HepG2 (cell line): ENCODE measurements at places on chromosomes 5 and 9. TPM values are rescaled to one million over a fixed set of nuclear protein-coding genes. Genes with fewer than 3 reads are reported as not detected.

DNA sequence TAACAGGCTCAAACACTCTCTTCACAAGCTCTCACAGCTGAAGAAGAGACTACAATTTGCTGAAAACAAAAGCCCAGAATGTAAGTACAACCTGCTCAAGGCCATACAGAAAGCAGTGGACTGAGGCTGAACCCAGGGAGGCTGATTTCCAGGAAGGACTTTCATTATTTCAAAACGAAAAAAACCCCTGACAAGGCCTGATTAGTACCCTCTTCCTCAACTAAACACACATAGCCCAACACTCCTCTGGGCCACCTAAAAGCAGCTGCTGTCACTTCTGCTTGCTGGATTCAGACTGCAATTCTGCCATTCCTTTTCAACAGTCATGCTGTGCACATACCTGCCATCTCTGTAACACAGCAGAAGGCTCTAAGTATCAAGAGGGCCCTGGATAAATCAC, 18.2 kb downstream of the NRG2 start:
- no peaks in the 10 kb centered on the region; the same call in 1 of the 2 replicates for H3K27me3 ChIP-seq
- H3K27ac ChIP-seq: no peak overlapping the region
- no peak overlapping the region for H3K4me3 ChIP-seq
- no peaks in the 10 kb centered on the region for H3K36me3 ChIP-seq

DNA sequence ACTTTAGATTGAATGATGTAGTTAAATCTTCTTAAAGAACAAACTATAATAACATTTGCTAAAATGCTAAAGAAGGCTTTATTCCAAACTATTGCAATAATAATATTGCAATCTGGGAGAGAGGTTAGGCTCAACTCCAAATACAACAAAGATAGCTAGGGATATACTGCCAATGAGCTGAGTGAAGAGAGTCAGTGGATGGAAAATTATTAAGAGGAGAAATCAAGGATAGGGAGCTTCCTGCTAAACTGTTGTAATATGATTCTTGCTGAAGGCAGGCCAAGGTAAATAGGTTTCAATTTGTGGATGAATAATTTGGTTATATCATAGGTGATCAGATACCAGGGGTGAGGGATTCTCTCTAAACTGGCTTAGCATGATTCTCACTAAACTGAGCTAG, 1651.5 kb downstream of the EFNA5 start:
- no peak overlapping the region for H3K27ac ChIP-seq
- no peaks in the 10 kb centered on the region for H3K4me1 ChIP-seq
- no peaks in the 10 kb centered on the region for H3K27me3 ChIP-seq
- H3K36me3 ChIP-seq: no peaks in the 10 kb centered on the region
- DNase-seq: no peak

- no peaks in the 10 kb centered on the region for H3K4me1 ChIP-seq
- no peaks in the 10 kb centered on the region for H3K36me3 ChIP-seq
- H3K4me3 ChIP-seq: no peak overlapping the region
- no peaks in the 10 kb centered on the region for H3K27me3 ChIP-seq
Measured at GRCh38 chr9:75483636-75484035, 395.3 kb downstream of the OSTF1 start.

DNA sequence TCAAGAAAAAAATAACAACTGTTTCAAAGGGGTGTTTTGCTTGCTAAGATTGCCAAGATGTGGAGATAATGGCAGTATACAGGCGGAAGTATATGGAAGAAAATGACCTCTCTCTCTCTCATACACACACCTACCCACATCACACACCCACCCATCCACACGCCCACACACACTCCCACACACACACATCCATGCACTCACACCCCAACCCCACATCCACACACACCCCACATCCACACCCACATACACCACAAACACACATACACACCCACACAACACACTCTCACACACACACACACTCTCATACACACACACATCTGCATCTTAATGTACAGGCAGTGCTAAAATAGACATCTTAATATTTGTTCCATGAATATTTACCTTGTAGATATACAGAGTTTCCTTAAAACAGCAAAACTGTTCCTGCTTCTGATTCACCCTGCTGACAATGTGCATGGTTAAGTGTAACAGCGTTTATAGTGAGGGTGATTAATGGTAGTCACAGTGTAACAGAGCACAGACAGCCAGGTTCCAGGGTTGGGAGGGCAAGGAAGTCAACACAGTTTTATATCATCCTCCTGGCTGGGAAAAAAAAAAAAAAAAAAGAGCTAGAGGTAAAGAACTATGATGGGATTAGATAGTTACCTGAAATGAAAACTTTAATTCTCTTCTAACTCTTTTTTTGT, 8.3 kb downstream of the BHMT2 start:
- H3K4me1 ChIP-seq: peaks cover 33% of the 10 kb centered on the region
- no peaks in the 10 kb centered on the region for H3K27me3 ChIP-seq

The SLC6A19 gene
- total RNA-seq: 0.02 TPM in 1 of 2 replicates, not detected in the other

The IRX4 gene
- total RNA-seq: not detected in 2 replicates

The ZNF483 gene
- 9.5 and 15.7 TPM in 2 replicates for total RNA-seq

The CNTNAP3 gene
- total RNA-seq: 0.84 TPM in 1 of 2 replicates, not detected in the other
